GM18507 (cell line): ENCODE measurements at places on chromosomes 6 and 20.

DNA sequence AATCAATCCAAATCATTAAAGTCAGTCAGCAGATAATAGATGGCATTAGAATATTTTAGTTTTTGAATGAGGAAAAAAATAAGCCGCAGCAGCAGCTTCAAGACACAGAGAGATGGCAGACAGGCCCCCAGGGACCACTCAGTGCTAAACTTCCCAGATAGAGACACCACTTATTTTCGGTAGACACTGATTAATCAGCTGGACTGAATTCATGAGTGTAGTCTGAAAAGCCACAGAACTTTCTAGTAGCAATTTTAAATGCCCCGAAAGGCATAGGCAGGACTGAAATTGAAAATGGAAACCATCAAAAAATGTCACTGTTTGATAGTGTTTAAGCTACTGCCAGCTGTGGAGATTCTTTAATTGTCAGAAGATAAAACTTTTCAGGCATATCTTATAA is 3.1 kb upstream of the CLDN20 start:
- no peak for DNase-seq

- DNase-seq = no peak
Observed at GRCh38 chr20:46047821-46048220, 18.8 kb downstream of the SLC12A5 start.

DNA sequence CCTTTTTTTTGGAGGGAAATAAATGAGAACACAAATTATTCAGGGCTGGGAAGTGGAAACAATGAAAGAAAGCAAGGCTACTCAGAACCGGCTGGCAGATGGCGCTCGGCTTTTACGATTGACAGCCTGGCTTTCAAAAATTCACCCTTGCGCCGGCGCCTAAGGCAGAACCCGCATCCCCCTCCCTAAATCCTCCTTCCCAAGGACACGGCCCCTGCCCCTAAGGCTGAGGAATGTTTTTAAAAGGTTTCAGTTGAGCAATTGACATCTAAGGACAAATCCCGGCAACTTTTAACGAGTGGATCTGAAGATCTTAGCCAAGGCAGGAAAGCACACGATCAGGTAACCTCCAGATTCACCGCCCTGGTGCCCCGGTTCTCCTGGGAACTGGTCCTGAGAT is 16.3 kb downstream of the GNAS start:
- DNase-seq = no peak

DNA sequence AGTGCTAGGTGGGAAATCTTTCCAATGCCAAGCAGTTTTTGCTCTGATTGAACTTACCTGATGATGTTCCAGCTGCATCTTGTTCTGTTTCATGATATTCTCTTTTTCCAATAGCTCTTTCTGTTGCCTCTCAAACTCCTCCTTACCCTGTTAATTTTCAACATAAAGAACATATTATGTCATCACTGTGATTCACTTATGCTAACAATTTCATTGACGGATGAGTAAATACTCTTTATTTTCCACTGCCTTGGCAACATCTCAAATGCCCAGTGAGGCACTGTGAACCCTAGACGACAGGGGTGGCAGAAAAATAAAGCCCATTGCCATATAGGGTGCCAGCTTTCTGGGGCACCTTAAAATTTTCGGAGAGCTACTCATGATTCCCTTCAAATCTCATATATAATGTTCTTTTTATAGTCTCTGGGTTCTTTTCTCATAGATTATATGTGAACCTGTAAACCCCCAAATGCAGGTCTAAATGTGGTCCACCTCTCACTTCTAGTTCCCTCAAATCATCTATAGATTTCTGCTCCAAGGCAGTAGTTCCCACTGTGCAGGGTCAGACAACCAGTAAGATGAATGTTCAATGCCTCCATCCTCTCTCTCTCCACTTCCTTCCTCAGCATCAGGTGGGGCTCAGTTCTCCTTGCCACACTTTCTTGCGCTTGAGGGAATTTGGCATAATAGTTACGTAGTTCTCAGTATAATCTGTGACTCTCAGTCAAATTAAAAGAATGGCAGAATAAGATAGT is 44.1 kb downstream of the NEDD9 start:
- DNase-seq = no peak

DNA sequence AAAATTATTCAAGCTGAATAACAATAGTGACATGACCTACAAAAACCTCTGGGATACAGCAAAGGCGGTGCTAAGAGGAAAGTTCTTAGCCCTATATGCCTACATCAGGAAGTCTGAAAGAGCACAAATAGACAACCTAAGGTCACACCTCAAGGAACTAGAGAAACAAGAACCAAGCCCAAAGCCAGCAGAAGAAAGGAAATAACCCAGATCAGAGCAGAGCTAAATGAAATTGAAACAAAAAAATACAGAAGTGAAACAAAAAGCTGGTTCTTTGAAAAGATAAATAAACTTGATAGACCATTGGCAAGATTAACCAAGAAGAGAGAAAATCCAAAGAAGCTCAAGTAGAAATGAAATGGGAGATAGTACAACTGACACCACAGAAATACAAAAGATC is 47.6 kb upstream of the NOTCH4 start:
- DNase-seq = no peak

DNA sequence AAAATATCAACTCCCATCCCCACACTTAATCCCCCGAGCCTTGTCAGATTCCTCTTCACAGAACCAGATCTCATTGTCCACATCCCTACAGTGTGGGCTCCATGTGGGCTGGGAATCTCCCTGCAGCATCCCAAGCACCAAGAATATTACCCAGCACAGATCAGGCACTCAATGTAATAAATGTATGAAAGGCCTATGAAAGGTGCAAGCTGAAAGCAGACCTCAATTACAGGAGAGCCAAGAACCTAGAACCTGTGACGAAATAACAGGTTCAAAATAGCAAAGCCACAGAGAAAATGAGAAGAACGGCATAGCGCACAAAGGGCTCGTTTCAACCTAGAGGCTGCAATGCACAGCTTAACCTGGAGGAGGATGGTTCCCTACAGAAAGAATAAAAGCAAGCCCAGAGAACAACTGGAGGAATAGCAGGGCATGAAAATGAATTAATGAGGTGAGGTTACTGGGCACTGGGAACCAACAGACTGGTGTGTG is 3.1 kb downstream of the SLC23A2 start:
- no peak for DNase-seq

DNA sequence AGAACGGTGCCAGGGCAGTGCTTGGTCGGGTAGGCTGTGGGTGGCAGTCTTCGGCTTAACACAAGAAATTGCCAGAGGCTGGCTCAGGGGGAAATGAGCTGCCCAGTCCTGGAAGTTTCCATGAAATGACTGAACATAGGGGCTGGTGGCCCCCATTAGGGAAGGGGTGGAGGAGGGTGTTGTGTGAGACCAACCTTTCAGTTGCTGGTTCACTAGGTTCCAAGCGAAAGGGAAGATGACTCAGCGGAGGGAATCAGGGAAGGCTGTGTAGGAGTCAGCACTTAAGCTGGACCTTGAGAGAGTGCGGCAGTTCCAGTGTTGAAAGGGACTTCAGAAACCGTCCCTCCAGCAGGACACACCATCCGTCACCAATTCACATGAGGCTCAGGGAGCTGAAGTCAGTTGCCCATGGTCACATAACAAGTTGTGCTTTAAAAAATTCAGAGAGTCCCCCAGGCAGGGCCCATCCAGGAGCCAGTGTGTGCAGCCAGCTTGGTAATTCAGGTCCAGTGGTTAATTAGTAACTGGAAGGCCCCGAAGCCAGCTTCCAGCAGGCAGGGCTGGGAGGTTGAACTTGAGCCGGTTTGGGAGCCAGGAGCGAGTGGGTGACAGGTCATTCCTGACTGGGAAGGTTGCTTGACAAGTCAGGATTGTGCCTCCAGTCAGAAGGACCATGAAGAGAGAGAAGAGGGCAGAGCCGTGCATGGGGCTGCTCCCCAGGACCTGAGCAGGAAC is at the start of gene SGK2:
SGK2 (plus strand) TSS at position 616 of the 735 bp plus-strand sequence. CDS start 7,469 bp downstream, outside the sequence.
- no peak for DNase-seq

DNA sequence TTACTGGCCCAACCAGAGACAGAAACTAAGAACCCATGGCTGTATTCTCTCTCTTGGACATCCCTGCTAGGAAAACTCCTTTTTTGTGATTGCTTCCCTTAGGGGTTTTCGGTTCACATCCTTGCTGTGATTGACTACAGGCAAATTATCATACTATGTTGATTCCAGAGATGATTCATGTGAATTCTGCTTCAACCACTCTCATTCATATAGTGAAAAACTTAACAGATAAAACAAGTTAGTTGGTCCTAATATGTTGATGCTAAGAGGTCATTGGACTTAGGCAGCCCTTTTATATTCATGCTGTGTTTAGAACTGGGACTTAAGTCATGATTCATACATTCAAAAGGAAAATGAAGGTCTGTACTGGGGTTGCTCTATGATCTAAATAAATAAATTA is 76.9 kb upstream of the CCN2 start:
- no peak for DNase-seq

- DNase-seq = no peak
Observed at GRCh38 chr20:48849299-48849698, 21.5 kb upstream of the PREX1 start.

- no peak for DNase-seq
Observed at GRCh38 chr6:27096834-27097511, 150.5 kb upstream of the PRSS16 start.

- DNase-seq = no peak
Observed at GRCh38 chr20:56222201-56222600, 26.3 kb upstream of the MC3R start.

DNA sequence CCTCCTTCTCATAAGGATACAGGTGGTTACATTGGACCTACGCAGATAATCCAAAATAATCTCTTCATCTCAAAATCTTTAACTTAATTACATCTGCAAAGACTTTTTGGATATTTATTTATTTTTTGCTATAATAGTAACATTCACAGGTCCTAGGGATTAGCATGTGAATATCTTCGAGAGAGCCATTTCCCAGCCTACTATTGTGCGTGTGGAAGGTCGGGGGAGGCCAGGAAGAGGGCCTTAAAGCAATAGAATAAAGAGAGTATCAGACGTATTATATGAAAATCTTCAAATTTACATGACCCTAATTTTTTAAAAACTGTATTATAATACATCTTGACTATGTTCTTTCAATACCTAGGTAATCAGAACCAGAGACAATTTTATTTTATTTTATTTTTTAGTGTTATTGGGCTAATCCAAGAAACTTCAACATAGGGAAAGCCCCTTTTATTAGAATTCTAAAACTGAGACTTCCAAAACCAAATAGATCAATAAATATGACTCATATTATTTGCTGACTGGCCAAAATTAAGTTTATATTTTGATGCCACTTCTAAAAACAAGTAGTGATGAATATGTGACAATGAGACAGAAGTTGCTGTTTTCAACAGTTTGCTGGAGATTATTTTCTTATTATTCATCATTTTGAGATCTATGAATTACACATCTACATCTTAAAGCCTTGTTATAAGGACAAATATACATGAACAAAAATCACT is 536.1 kb downstream of the NKAIN2 start:
- DNase-seq = no peak

- DNase-seq = no peak
Observed at GRCh38 chr6:85453052-85453451, 3.2 kb downstream of the NT5E start.

DNA sequence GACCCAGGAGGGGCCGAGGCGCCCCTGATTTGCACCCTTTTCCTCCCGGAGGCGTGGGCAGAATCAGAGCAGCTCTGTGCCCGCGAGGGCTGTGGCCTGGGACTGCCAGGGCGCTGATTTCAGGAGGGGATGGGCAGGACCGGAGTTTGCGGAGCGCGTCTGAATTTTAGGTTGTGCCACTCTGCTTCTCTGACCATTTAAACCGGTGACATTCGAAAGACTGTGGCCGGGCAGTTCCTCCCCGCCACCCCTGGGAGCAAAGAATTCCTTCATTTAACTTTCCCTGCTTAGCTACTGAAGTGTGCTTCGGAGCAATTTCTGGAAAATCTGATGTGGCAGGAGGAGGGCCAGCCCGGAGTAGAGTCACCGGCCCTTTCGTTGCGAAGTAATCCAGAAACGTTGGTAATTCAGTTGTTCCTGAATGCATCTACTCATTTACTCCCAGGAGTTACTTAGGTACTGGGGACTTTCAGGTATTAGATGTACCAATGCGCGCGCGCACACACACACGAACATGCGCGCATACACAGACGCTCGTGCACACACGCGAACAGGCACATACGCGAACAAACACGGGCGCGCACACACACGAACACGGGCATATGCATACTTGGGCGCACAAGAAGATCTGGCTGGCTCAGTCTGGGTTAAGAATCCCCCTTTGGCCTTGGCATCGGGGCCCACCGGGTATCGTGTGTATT is 568 bp downstream of the CCDC170 start:
- no peak for DNase-seq
